Stimulated activated CD4-positive, alpha-beta T cell treated with anti-CD3 and anti-CD28 coated beads, Interleukin-15, amount 100 ng/mL, for 1 hour (primary cell): ENCODE measurements at places on chromosomes 16 and 17.

DNA sequence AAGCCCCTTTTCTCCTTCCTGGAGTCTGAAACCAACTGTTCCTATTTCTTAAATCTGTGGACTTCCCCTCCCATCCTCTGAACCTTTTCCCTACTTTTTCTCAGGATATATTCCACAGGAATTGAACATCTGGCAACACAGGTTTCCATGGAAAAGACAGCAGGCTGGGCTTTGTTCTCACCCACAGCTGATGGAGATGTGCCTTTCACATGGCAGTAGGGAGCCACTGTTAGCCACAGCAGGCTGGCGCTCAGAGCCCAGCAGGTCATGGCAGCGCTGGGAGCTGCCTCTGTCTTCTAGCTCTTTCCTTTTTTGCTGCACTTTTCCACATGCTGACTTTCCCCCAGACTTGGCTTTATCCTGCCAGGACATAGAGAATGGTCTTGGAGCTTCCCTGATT, 116.4 kb upstream of the NLRP1 start:
- no peak for DNase-seq

GRCh38 chr16:24149102-24149501, 107.0 kb upstream of the CACNG3 start:
- DNase-seq = no peak

- DNase-seq = no peak
These were observed 1.7 kb downstream of the SMARCE1 start for GRCh38 chr17:40645943-40646342.

DNA sequence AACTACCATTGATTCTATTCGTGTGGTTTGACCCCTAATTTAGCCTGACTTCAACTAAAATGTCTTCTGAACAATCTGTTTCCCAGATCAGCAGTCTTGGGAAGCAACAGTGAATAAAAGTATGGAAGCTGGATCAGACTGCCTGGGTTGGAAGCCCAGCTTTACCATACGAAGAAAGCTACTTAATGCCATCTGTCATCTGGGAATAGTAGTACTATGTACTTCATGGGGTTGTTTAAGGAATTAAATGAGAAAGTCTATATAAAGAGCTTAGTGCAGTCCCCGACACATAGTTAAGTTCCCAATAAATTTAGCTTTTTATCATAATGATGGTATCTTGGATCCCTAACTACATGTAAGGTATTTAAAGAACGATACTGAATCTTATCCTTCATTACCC, 151.5 kb upstream of the ERCC4 start:
- DNase-seq = no peak

DNA sequence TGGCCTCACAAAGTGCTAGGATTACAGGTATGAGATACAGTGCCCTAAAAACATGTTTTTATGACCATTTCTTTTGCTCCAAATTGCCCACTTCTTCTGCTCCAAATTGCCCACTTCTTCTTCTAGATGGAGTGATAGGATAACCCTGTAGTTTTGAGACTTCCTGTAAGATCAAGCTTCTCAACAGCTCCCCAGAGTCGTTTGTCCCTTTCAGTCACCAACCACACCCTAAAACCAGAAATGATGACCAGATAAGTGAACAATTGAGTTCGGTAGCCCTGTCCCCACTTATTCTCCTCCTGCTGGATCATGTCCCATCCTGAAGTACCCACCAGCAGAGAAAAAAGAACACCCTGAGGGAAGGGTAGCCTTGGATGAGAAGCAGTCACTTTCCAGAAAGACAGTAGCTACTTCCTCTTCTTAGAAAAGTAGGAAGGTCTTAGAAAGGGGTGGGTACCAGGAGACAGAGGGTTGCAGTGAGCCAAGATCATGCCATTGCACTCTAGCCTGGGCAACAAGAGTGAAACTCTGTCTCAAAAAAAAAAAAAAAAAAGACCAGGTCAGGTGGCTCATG, 2.5 kb downstream of the ODAD4 start:
- DNase-seq = no peak

DNA sequence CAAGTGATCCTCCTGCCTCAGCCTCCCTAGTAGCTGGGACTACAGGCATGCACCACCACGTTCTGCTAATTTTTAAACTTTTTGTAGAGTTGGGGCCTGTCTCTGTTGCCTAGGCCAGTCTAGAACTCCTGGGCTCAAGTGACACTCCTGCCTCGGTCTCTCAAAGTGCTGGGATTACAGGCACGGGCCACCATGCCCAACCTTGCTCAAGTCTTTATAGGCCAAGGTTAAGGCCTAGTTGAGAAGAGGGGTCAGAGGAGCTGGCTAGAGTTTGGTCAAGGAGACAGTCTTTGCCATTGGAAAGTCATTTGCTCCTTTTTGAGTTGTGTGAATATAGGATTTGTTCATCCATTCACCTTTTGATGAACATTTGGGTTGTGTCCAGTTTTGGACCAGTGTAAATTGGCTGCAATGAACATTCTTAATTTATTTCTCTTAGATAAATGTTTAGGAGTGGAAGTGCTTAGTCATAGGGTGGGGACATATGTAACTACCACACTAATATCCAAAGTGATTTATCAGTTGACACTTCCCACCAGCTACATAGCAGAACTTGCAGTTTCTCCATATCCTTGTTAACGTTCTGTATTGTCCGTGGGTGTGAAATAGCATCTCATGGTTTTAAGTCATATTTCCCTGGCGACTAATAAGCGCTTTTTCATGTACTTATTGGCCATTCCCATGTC, 30.7 kb upstream of the ARHGAP17 start:
- DNase-seq = no peak

GRCh38 chr16:10332241-10332640, 53.6 kb upstream of the ATF7IP2 start:
- DNase-seq = no peak

GRCh38 chr16:21156767-21157467, 1.6 kb upstream of the LDAF1 start:
- no peak for DNase-seq

DNA sequence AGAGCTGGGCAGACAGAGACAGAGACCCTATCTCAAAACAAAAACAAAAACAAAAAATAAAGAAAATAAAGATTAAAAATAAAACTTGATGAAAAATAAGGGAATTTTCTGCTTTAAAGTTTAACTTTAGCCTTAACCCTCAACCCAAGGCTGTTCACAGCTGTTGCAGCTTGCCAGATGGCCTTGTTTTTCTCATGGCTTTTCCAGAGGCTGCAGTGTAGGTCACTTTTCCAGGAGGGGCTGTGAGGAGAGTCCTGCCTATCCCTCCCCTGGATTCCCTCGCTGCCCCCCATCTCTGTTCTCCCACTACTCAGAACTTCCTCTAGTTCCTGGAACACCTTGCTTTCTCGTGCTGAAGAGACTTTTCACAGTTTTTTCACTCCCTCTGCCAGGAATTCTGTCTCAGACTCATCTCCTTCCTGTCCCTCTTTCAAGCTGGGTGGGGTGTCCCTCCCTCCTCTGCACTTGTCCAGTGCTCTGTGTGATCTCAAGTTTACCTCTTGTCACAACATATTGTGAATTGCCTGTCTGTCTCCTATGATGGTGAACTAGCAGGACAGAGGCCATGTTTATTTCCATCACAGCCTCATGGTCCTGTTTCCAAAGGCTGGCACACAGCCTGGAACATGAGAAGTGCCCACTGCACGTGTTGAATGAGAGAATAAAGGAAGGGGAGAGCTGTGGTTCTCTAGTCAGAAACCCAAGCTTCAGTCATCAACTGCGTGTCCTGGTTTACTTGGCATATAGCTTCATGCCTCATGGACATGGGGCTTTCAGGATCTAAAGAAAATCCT, 69.9 kb upstream of the MSI2 start:
- DNase-seq = no peak

- no peak for DNase-seq
These were observed 10.7 kb downstream of the CHST4 start for GRCh38 chr16:71536752-71537499.

GRCh38 chr17:60751884-60752283, 74.2 kb downstream of the BCAS3 start:
- DNase-seq = no peak

GRCh38 chr16:4713663-4714501, 20.2 kb downstream of the ANKS3 start:
- DNase-seq = no peak

- DNase-seq = no peak
These were observed 2.4 kb downstream of the CDT1 start for GRCh38 chr16:88805887-88806393.

- DNase-seq = no peak
These were observed 7.8 kb downstream of the TRAF7 start for GRCh38 chr16:2163211-2163881.

DNA sequence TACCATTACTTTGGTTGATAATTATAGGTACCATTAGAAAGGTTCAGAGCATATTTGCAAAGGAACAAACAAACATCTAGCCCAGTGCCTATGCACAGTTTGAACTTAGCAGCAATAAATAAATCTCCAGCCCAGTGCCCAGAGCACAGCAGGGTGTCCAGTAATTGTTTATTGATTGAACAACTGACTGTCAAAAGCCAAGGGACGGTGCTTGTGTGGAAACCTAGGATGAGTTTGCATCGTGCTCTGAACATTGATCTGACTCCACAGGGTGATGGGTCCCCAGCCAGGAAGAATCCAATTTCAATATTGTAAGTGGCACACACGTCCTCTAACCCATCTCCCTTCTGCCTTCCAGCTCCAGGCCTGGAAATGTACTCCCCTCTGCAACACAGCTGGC, 625.5 kb upstream of the C16orf82 start:
- DNase-seq = no peak

GRCh38 chr16:51666821-51667220, 515.8 kb upstream of the SALL1 start:
- DNase-seq = no peak

- DNase-seq = peak; percentile 50
These were observed 2.9 kb downstream of the GSE1 start for GRCh38 chr16:85615852-85616606.

DNA sequence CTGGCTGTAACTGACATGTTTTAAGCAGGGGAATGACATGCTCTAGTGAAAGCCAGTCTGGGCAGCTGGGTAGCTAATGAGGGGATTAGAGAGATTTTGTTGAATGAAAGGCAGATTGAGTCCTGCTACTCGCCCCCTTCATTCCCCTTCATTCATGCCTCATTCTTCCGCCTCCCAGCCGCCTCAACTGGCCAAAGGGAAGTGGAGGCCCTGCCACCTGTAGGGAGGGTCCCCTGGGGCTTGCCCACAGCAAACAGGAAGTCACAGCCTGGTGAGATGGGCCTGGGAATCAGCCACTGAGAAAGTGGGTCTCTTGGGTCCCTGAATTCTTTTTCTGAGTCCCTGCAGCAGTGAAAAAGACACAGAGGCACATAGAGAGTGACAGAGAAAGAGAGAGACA, 1.1 kb upstream of the CD19 start:
- DNase-seq = no peak

DNA sequence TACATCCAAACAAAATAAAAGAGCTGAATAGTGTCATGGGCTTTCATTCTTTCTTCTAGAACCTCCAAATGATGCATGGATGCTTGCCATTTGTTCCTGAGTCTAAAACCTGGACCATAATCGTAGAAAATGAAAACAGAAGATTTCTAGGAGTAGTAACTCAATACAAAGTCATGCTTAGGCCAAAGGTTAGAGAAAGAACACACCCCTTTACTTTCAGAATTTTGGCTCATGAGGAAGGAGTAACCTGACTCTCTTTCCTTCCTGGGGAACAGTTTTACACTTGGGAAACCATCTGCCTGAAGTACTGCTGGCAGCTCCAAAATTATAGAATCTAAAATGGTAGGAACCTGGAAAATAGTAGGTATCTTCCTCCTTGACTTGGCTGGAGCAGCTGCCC, 137.2 kb downstream of the SNX11 start:
- no peak for DNase-seq

GRCh38 chr16:88948781-88949490, 28.1 kb downstream of the CBFA2T3 start:
- DNase-seq = no peak

GRCh38 chr17:41324180-41325075, 8.9 kb upstream of the KRTAP17-1 start:
- DNase-seq = no peak

- no peak for DNase-seq
These were observed 167.2 kb downstream of the CYB561 start for GRCh38 chr17:63278728-63279442.

DNA sequence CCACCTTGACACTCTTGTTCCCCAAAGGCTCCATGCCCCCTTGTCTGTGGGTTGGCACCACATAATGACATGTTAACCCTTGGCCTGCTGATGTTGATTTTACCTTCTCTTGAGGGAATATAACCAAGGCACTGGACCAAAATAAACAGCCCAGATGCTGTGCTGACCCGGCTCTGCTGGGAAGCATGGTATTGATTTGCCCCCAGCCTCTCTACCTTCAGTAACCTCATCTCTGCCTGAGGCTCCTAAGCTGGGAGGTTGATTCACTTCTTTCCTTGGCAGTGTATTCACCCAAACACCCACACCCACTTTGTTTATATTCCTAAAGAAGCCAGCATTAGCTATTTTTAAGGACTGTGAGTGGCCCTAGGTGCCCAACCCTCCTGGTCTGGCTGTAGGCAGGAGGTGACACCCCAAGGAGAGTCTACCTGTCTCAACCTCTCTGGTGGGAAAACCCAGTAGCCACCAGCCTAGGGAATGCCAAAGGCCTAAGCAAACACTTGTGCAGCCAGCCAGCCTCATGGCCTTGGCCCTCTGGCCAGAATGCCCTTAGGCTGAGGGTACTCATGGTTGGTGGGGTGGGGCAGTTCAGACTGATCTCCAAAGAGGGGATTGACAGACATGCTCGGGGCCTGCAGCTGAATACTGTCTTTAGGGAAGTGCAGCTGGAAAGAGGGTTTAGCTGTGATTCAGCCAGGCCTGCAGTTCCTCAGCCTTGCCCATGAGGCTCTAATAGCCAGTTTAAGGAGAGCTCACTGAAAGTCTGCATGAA, 42.7 kb downstream of the GNAO1 start:
- no peak for DNase-seq

- DNase-seq = no peak
These were observed 225.1 kb upstream of the CA10 start for GRCh38 chr17:52383493-52384100.

DNA sequence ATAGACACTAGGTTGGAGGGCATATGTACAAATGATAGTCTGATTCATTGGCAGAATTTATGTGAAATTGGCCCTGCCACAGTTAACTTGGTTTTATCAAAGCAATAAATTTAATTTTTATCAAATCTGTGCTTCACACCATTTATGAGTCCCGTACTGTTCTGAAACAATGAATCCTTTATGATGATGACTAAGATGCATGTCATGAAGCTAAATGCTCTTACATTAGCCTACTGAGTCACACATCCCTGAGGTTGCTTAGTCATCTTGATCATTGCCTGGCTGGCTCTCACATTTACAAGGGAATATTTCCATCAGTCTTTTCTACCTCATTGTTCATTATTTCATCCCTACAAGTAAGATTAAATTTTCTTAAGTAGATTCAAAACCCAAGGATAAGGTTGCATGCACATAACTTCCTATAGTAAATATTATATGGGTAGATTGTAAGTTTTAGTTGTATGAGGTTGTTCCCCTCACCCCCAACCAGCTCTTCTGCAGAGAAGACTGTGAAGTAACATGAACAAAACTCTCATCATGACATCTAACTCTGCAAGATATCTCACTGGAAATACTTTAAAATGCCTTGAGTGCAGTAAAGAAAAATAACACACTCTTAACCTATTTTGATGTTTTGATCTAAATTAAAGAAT, 170.7 kb downstream of the CYB561 start:
- no peak for DNase-seq

GRCh38 chr17:50020841-50021599, 26.0 kb upstream of the DLX3 start:
- no peak for DNase-seq

- DNase-seq = no peak
These were observed 9.7 kb downstream of the C17orf78 start for GRCh38 chr17:37385474-37385990.
